ENCODE measurements at places on chromosomes 16 and 17. TPM values are rescaled to one million over a fixed set of nuclear protein-coding genes. Genes with fewer than 3 reads are reported as not detected.

- DNase-seq = no peak
Measured at GRCh38 chr16:24440306-24440705, 99.1 kb upstream of the RBBP6 start.

- peak; percentile 61 for DNase-seq
Measured at GRCh38 chr16:3780570-3780969, 63.2 kb upstream of the TRAP1 start.

DNA sequence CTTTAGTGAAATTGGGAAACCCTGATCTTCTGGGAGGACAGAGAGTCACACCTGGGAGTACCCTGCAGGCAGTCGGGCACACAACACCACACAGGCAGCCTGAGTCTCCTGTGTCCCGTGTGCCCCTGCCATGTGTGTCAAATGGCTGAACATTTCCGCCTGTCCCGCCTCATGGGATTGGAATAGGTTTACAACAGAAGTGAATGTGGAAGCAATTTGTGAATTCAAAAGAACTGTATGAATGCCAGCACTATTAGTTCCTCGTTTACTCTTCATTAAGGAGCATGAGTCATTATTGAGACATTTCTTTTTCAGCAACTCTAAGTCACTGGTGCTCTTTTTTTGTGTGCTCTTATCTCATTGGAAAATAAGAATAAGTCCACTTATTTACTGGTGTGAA lies 226.5 kb downstream of the PMP22 start:
- DNase-seq = peak; percentile 5

DNA sequence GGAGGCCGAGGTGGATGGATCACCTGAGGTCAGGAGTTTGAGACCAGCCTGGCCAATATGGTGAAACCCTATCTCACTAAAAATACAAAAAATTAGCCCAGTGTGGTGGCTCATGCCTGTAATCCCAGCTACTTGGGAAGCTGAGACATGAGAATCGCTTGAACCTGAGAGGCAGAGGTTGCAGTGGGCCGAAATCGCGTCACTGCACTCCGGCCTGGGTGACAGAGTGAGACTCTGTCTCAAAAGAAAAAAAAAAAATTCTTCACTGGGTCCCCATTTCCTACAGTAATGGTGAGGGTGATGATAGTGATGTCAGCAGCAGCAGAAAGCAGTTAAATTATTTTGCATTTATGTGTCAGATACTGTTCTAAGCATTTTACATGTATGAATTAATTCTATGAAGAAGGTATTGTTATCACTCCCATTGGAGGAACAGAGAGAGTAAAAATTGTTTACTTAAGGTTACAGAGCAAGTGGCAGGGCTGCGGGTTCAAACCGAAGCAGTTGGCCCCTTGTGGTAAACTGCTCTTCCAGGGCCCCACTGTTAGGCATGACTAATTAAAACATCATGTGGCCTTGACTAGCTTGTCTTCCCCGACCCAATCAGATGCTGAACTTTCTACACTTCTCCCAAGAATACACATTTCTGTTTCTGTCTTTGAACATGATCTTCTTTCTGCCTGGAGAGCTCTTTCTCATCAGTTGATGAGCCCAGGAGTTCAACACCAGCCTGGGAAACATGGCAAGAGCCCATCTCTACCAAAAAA lies 45.8 kb downstream of the STAT3 start:
- no peak for DNase-seq

- no peak for DNase-seq
Measured at GRCh38 chr17:67759355-67760171, 41.8 kb downstream of the NOL11 start.

GRCh38 chr16:27620541-27620940 lies 70.6 kb downstream of the KATNIP start:
- no peak for DNase-seq

- no peak for DNase-seq
Measured at GRCh38 chr17:9432934-9433421, 142.6 kb downstream of the STX8 start.

GRCh38 chr16:10517868-10518267 lies 62.5 kb downstream of the EMP2 start:
- no peak for DNase-seq

GRCh38 chr16:17194190-17194780 lies 276.5 kb downstream of the XYLT1 start:
- peak; percentile 9 for DNase-seq

DNA sequence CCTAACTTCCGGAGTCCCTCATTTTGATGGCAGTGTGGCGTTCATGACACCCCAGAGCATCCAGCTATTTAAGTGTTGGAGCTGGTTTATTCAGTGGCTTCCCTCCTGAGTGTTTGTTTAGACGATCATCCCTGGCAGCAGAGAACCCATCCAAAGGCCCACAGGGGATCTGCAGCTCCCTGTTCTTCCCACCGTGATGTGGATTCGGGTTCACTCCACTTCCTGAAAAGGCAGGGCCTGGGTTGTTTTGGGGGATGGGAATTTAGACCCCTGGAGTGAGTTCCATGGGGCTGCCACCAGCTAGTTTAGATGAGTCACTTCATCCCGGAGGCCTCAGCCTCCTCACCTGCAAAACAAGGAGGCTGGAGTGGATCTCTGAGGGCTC lies 2.3 kb downstream of the KSR1 start:
- DNase-seq = peak; percentile 64

DNA sequence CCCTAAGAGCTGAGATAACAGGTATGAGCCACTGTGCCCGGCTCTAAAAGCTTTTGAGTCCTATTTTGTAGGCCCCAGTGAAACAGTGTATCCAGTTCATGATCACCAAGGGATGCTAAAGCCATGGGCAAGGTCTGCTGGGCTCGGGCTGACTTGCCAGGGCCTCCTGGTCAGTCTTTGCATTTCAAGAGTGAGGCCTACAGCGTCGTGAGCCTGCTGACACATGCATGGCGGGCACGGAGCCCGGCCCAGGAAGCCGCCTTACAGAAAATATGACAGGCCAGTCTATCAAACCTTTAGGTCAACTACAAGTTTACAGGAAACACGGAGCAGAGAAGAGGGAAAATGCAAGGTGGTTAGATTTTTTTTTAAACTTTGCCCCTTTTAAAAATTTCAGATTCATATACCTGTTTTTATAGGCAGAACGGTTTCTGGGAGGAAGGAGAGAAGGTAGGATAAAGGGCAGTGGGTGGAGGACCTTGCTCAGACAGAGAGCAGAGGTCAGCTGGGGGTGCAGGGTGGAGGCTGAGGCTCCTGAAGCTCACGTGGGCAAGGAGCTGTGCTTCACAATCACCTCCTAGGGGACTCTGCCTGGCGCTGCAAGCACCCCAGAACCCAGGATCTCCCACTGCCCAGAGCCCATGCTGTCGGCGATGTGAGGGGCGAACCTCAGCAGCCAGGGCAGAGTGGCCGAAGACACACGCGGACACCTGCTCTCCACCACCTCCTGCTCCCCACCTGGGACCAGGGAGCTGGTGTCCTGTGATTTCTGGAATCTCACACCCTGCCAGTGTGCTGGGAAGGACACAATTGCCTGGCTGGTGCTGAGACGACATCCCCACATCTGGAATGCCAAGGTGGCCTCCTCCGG lies 21.3 kb downstream of the C16orf95 start:
- no peak for DNase-seq

- DNase-seq = no peak
Measured at GRCh38 chr17:78537217-78537860, 39.9 kb downstream of the DNAH17 start.

GRCh38 chr17:19347323-19348080 lies 15.0 kb downstream of the B9D1 start:
- DNase-seq = no peak

GRCh38 chr16:87762620-87763019 lies 3.2 kb downstream of the KLHDC4 start:
- no peak for DNase-seq

GRCh38 chr17:76405967-76406647 lies 21.7 kb downstream of the SPHK1 start:
- DNase-seq = no peak

DNA sequence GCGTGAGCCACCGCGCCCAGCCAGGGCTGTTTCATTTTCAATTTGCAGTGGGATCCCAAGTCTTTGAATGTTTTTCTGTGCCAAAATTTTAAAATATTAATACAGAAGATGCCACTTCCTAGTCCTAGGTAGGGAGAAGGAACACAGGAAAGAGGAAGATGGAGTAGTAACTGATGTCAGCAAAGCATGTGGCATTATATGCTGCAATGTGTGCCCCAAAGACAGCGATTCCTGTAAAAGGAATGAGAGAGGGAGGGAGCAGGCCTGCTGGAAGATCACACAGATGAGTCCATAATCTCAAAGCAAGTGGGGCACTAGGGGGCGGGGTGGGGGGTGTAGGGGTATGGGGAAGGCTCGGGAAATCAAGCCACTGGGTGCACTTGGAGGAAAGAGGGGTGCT lies 23.4 kb upstream of the SSTR2 start:
- DNase-seq = no peak

DNA sequence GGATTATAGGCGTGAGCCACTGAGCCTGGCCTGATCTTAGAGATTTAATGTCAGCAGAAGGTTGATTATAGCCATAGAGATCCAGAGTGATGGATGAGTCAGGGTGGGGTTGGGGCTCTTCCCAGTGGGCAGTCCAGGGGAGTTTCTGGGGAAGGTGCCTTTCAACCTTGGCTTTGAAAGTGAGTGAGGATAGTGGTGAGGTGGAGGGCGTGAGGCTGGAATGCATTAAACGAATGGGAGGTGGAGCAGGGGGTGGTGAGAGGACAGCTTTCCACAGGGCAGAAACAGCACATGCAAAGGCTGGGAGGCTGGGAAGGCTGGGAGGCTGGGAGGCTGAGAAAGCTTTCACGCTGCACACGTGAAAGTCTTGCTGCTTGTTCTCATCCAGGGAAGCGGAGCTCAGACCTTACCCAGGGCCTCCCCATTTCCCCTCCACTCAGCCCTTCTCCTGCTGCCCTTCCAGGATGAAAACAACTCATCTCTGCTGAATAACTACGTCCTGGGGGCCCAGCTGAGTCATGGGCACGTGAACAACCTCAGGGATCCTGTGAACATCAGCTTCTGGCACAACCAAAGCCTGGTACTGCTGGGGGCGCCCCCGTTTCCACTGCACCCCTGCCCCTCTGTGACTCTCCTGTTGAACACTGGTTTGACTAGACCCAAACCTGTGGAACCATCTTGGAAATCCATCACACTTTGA lies 22.3 kb downstream of the ADGRG5 start:
- no peak for DNase-seq

- no peak for DNase-seq
Measured at GRCh38 chr16:78552106-78552675, 452.7 kb downstream of the WWOX start.

GRCh38 chr16:79296491-79296890 lies 304.0 kb downstream of the MAF start:
- DNase-seq = no peak

GRCh38 chr16:88652762-88653063 lies 1.9 kb upstream of the CYBA start:
- no peak for DNase-seq

GRCh38 chr16:10927497-10928112 lies 14.7 kb downstream of the DEXI start:
- no peak for DNase-seq

GRCh38 chr16:85767531-85767930 lies 16.6 kb upstream of the C16orf74 start:
- peak; percentile 40 for DNase-seq

DNA sequence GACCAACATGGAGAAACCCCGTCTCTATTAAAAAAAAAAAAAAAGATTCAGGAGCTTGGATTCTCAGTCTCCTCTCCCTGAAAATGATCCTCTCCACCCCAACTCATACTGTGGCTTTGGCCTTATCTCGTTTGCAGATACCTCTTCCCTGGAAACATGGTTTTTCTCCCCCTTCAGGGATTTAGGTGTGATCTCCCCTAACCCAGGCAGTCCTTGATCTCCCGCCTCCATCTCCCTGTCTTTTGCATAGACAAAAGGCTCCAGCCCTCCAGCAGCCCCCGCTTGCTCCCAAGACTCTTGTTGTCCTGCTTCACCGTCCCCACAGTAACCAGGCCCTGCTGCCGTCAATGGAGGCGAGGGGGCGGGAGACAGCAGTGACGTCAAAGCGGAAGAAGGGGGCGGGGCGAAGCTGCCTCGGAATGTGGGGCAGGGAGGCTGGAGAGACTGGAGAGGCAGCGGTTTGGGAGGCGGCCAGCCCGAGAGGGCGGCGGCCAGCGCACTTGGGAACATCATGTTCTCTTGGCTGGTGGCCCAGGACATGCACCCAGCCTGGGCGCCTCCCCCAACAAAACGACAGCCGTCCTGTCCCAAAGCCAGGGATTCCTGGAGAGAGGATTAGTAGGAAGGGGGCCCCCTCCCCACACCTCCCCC lies 1.9 kb upstream of the PER1 start:
- DNase-seq = peak; percentile 97

- DNase-seq = no peak
Measured at GRCh38 chr17:82443465-82444283, 6.9 kb downstream of the CYBC1 start.

DNA sequence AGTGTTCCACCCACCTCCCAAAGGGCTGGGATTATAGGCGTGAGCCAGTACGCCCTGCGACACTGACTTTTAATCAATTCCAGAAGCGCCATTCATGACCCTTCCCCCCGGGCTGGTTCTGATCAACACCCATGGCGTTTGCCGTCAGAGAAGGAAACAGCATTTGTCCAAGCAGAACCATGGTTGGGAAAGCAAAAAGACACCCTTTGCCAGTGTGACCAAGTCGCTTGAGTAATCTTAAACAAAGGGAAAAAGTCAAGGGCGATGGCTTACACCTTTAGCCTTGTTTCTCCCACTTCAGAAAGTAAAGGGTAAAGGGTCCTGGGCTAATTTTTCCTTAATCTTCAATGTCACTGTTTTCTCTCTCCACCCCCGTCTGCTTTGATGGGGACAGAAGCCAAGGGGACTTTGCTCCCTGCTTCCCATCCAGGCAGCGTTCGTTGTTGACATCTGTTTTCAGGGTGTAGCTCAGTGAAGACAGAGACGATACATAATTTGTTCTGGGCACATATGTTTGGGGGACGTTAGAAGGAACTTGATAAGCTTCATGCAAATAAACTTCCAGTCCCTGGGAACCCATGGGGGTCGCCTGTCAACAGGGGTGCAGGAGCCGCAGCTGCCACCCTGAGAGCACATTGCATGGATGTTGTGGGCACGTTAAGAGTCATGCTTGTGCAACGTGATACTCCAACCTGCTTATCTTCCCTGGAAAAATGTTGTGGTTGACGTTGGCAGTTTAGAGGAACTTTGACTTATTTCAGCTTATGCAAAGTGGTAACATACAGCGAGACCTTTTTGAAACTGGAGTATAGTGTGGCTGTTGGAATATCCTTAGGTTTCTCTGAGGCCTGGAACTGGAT lies 50.6 kb upstream of the TANGO6 start:
- DNase-seq = no peak

DNA sequence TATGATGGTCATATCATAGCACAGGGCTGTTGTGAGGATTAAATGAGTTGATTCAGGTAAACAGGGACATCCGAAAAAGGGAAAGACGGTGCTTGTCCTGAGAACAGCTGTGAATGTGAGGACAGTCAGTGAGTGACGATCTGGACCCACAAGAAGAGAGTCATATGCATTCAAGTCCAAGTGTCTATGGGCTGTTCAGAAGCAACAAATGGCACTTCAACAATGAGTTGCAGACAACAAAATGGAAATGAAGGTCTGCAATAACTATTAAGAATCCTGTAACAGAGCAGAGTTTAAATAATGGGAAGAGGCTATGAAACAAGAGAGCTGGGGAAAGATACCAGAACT lies 100.3 kb downstream of the ADCY9 start:
- no peak for DNase-seq

Gene CPPED1
- 0.90 TPM for total RNA-seq

Gene KRT32
- total RNA-seq = not detected

Gene ORAI3
- total RNA-seq = 2.1 TPM

Gene TMEM98
- total RNA-seq = 75.0 TPM

Gene QPRT
- total RNA-seq = 48.3 TPM

Gene ATP2A1
- total RNA-seq = 3.0 TPM

Gene UBB
- total RNA-seq = 2,497 TPM

Gene MYL4
- total RNA-seq = not detected

Gene KRTAP4-5
- not detected for total RNA-seq

Gene KRTAP4-6
- not detected for total RNA-seq

Gene ASPHD1
- total RNA-seq = 2.5 TPM

Gene ARSG
- total RNA-seq = 1.9 TPM

Gene RUNDC3A
- 1.2 TPM for total RNA-seq

Measured in A673 (cell line).